AG04450 (cell line): ENCODE measurements at places on chromosomes 13 and 19.

- no peak for DNase-seq
Observed at GRCh38 chr19:944171-944567, 18.3 kb downstream of the ARID3A start.

- DNase-seq, result no peak
Observed at GRCh38 chr19:51295382-51296126, 15.9 kb upstream of the IGLON5 start.

GRCh38 chr19:2096034-2096479 is at the start of gene MOB3A:
Gene MOB3A, minus strand, starts transcription at chr19:2096326. Its CDS starts 17,766 bp downstream, at chr19:2078560.
- peak; percentile 85 for DNase-seq

GRCh38 chr19:5345895-5346386 is 5.3 kb upstream of the PTPRS start:
- no peak for DNase-seq

- no peak for DNase-seq
Observed at GRCh38 chr19:16516923-16517610, 20.9 kb downstream of the C19orf44 start.

GRCh38 chr19:793806-794205 is 3.4 kb upstream of the PTBP1 start:
- DNase-seq, result no peak

- DNase-seq, result no peak
Observed at GRCh38 chr13:61383111-61383510, 32.5 kb downstream of the PCDH20 start.

DNA sequence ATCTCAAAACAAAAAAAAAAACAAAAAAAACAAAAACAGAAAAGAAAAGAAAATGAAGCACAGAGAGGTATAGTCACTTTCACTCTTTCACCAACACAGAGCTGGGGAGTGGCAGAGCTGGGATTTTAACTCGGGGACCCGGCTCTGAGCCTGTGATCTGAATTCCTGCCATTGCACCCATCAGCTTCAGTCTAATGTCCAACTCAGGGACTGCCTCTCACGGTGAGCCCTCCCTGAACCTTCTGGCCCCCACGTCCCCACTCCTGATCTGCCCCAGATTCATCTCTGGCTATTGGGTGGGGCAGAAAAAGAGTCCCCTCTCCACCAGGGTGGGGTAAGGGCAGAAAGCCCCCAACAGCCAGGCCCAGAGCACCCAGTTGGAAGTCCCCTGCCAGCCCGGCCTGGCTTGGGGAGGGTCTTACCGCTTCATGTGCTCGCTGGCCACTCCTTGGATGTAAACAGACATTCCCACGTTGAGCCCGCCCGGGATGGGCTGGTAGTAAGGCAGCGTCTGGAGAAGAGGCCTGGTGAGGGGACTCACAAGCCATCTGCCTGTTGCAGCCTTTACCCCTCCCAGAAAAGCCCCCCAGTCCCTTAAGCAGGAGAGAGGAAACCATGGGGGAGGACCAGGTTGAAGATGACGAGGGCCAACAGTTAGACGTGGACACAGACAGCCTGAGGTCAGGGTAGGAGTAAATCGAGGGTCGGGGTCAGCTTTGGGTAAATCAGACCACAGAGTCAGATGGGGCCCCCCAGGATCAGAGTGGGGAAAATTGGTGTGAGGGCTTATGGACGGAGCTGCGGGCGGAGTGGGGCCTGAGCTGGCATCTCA is 520 bp downstream of the LGALS4 start:
- DNase-seq, result no peak

DNA sequence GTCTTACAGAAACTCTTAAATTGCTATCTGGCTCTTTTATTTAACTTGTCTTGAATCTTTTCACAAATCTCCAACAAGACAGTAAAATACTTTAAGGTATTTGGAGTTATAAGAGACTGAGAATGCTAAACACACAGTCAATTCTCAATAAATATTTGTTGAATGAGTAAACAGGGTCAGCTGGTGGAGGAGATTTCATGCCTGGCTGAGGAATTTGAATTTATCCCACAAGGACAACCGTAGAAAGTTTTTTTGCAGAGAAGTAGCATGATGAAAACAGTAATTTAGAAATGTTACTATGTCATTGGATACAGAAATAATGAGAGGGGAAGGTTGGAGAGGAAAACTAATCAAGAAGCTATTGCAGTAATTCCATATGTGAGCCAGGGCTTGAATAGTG is 1223.7 kb downstream of the PCDH17 start:
- DNase-seq, result no peak

- no peak for DNase-seq
Observed at GRCh38 chr13:51826606-51827005, 18.4 kb downstream of the TMEM272 start.

- no peak for DNase-seq
Observed at GRCh38 chr13:38693641-38694040, 6.8 kb downstream of the FREM2 start.

- no peak for DNase-seq
Observed at GRCh38 chr13:80214050-80214449, 126.9 kb downstream of the SPRY2 start.

DNA sequence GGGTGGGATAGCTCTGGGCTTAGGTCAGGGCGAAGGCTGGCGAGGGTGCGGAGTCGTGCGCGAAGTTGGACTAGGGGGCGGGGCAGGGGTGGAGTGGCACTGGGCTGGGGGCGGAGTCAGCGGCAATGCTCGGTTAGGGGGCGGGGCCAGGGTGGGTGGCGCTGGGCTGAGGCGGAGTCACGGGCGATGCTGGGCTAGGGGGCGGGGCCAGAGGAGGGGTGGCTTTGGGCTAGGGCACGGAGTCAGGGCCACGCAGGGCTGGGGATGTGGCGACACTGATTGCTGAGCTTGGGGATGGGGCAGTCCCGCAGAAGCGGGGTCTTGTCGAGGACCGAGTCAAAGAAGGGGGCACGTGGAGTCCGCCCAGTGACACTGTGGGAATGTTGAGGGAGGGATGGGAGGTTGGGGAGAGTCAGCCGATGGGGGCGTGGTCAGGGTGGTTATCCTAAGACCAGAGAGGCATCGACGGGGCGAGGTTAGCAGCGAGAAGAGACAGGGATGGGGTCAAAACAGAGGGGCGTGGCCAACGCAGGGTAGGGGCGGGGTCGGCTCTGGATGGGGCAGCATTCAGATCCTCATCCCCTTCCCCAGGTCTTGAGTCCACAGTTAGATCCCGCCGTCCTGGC is 8.7 kb downstream of the HOMER3 start:
- DNase-seq, result no peak

GRCh38 chr19:6125571-6125989 is 9.9 kb upstream of the ACSBG2 start:
- peak; percentile 48 for DNase-seq

DNA sequence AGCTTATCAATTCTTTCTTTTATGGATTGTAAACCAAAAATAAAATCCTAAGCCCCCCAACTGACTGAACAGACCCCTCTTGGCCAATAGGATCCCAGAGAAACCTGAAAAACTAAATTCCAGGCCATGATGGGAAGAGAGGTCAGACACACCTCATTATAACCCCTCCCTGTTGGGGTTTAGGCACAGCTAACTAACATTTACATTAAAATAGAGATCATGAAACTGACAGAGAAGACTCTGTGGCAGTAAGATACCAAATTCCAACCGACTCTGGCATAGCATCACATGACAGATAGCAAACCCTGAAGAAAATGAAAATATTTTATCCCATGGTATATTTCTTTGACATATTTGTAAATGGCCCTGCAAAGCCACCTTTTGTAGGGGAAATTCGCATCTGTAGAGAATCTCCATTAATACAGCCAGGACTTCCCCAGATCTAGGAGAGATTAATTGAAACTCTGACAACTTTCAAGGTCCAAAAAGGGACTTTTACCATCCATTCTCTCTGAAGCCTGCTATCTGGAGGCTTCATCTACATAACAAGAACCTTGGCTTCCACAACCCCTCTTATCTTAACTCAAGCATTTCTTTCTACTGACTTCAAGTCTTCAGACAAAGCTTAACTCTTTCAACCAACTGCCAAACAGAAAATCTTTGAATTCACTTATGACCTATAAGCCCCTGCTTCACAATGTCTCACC is 27.1 kb upstream of the GAS6 start:
- no peak for DNase-seq

DNA sequence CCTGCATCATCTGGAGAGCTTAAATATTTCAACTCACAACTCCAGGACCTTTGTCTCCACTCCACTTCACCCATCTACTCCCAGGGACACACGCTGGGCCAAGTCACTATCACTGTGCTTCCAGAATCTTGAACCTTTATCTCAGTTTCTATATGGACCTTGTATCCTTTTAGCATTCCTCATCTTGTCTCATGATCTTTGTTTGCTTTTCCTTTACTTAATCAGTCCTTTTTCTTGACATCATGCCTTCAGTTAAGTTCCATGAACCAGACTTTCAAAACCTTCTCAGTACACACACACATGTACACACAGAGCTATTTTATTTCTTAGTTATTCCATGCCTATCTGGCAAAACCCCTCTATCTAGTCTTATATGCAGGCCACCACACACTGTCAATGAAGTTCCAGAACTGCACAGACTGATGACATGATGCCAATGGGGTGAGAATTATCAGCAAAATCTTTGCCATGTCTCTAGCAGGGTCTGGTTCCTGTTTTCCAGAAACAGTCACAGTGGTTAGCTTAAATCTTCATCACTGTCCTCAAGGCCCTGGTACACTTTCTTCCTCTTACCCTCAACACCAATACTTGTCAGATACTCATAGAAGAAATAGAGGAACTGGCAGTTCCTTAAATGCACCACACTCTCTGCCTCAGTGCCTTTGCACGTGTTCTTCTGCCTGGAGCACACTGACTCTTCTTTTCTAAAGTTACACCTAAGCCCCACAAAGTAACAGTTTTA is 77.6 kb upstream of the STARD13 start:
- no peak for DNase-seq

DNA sequence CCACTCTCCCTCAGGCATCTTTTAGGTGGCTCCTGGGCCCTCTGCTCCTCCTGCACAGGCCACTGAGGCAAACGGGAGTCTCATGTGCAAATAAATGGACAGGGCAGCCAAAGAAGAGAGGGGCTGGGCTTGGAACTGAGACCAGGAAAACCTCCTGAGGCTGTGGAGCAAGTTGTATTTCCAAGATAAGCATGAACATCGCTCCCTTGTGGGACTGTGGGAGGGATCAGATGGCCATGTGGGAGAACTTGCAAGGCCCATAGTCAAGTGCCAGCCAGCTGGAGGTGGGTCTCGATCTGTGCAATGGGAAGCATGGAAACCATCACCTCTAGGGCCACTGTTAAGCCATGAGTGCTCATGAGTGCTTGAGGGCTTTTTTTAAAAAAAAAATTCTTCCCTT is 24.9 kb downstream of the MED26 start:
- DNase-seq, result no peak

GRCh38 chr13:38687246-38688229 is 661 bp downstream of the FREM2 start:
- no peak for DNase-seq

DNA sequence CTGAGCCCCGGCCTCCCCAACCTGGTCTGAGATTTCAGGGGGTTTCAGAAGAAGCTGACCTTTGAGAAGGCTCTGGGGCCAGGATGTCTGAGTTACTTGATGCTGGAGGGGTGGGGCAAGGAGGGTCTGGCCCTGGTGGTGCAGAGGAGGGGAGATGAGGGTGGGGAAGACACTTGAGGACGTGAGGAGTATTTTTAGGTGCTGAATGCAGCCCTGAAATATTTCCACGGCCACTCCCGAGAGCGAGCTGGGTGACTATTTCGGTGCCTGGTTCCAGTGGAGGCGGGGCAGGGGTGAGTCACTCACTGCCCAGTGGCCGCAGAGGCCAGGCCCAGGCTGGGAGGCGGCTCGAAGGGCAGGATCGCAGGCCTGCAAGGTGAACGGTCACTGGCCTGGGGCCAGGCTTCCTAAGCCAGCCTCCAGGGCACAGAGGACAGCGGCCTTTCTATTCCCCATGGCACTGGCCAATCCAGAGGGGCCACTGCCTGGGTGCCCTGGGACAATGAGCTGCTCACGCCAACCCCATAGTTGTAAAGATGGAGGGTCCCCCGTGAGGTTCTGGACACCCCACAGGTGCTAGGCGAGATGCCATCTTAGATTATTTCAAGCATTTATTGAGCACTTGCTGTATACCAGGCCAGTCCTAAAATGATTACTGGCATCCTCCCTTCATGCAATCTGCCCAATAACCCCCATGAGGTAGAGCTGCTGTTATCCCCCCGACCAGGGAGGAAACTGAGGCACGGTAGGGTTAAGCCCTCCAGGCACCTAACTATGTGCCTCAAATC is 19.7 kb upstream of the JUND start:
- no peak for DNase-seq

DNA sequence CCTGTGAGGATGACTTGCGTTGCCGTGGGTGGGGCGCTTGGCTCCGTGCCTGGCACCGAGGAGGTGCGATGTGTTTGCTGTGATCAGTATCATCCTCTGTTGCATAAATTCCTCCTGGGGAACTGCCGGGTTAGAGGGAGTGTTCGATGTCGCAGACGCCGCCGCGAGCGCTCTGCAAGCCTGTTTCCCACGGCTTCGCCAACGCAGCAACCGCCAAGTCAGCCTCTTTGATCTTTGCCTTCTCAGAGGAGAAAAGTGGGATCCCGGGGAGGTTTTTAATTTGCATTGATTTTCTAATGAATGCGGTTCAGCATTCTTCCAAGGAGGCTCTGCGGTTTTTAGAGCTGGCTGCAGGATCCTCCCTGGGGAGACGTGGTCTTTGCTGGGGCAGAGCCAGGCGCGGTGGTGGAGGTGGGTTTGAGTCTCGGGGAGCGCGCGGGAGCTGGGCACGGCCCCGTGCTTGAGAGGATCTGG is 7.6 kb downstream of the GPR32 start:
- DNase-seq, result no peak

GRCh38 chr13:37065890-37066526 is 6.5 kb upstream of the SUPT20H start:
- no peak for DNase-seq

DNA sequence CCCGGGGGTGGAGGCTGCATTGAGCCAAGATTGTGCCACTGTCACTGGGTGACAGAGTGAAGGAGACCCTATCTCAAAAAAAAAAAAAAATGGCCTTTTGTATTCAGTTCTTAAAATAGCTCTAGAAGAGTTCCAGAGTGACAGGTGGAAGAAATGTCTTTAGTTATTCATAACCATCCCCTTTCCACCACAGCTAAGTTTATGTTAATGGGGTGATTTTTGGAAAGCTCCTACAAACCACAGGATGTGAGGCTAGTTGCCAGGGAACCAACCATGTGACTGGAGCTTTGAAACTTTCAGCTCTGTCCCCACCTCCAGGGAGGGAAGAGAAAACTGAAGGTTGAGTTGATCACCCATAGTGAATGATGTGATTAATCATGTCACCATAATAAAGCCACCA is 6.9 kb downstream of the ZNF490 start:
- DNase-seq, result no peak

GRCh38 chr13:38415233-38415632 is 65.6 kb downstream of the UFM1 start:
- DNase-seq, result no peak

GRCh38 chr13:81916461-81916860 is 1575.5 kb upstream of the SPRY2 start:
- no peak for DNase-seq

- no peak for DNase-seq
Observed at GRCh38 chr19:4094291-4094690, 27.6 kb upstream of the ZBTB7A start.

DNA sequence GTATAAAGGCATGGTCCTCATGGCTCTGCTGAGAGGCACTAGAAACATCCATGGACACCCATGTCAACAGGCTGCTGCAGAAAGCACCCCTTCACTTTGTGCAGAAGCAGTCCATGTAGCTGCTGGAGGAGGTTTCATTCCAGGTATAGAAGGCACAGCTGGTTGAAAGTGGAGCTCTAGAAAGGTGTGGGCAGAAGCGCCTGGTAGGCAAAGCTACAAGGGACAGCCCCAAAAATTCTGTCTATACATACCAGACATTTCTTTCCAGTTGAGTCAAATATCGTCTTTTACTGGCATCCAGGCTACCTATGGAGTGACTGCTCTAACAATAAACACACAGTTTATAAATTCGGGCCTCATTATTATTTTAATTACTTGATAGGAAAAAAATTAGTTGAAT is 129.3 kb downstream of the ENOX1 start:
- DNase-seq, result no peak
